ENCODE measurements at places on chromosomes 6 and 20. TPM values are rescaled to one million over a fixed set of nuclear protein-coding genes. Genes with fewer than 3 reads are reported as not detected.

SLC26A8 gene
- not detected for total RNA-seq

SALL4 gene
- 1.4 TPM for total RNA-seq

MYCT1 gene
- 0.03 TPM for total RNA-seq

C20orf202 gene
- total RNA-seq: not detected

GTSF1L gene
- total RNA-seq: not detected

FAM217A gene
- total RNA-seq: not detected

PPIL4 gene
- 23.4 TPM for total RNA-seq

All from A549 treated with CORT108297 at 1 μM for 4 hours (cell line).